ENCODE measurements at places on chromosomes 6 and 20.

GRCh38 chr6:11333132-11333849 lies 100.8 kb upstream of the NEDD9 start:
- H3K4me3 ChIP-seq: no peak overlapping the region
- peaks cover 69% of the 10 kb centered on the region for H3K4me1 ChIP-seq
- H3K27ac ChIP-seq: peak overlapping the region; percentile 53
- H3K36me3 ChIP-seq: peaks cover 32% of the 10 kb centered on the region

GRCh38 chr6:113707194-113707593 lies 150.0 kb upstream of the MARCKS start:
- no peak for DNase-seq
- no peaks in the 10 kb centered on the region for H3K4me1 ChIP-seq
- H3K4me3 ChIP-seq: no peak overlapping the region
- H3K27me3 ChIP-seq: no peaks in the 10 kb centered on the region

GRCh38 chr6:89387516-89388201 lies 24.4 kb downstream of the RRAGD start:
- H3K4me1 ChIP-seq: peaks cover 13% of the 10 kb centered on the region
- H3K4me3 ChIP-seq: no peak overlapping the region
- H3K36me3 ChIP-seq: peaks cover 2% of the 10 kb centered on the region
- peaks cover 2% of the 10 kb centered on the region for H3K27me3 ChIP-seq
- no peak overlapping the region for H3K27ac ChIP-seq

GRCh38 chr20:57087102-57087501 lies 179.3 kb downstream of the BMP7 start:
- no peak overlapping the region for H3K4me3 ChIP-seq
- DNase-seq: no peak
- H3K36me3 ChIP-seq: peaks cover 5% of the 10 kb centered on the region
- peaks cover 11% of the 10 kb centered on the region for H3K4me1 ChIP-seq
- no peak overlapping the region for H3K27ac ChIP-seq
